ENCODE measurements at places on chromosomes 2 and 18. TPM values are rescaled to one million over a fixed set of nuclear protein-coding genes. Genes with fewer than 3 reads are reported as not detected.

Gene TMBIM1
- total RNA-seq, result 144 TPM

Gene GLI2
- total RNA-seq, result not detected

Gene RGPD4
- not detected for total RNA-seq

Gene COL4A4
- 0.03 TPM for total RNA-seq

Gene EPB41L3
- total RNA-seq, result 3.2 TPM

Gene SLC9A4
- 0.08 TPM for total RNA-seq

Gene SOX11
- not detected for total RNA-seq

Gene BOLL
- not detected for total RNA-seq

Gene BCL11A
- 0.12 TPM for total RNA-seq

Gene TEX261
- total RNA-seq, result 61.1 TPM

Gene SLC23A3
- 12.1 TPM for total RNA-seq

Gene SLC14A1
- total RNA-seq, result 3.6 TPM

Gene NOSTRIN
- not detected for total RNA-seq

Gene ANKRD62
- total RNA-seq, result not detected

Gene DSC2
- not detected for total RNA-seq

Gene SFTPB
- total RNA-seq, result not detected

Gene IER3IP1
- total RNA-seq, result 9.0 TPM

Gene PRKRA
- 51.0 TPM for total RNA-seq

Gene CABLES1
- total RNA-seq, result not detected

Gene CROCC2
- not detected for total RNA-seq

Gene PELI1
- 40.5 TPM for total RNA-seq

Gene MROH2A
- total RNA-seq, result not detected

Gene DSG4
- total RNA-seq, result not detected

Gene POMC
- 3.1 TPM for total RNA-seq

Gene NFE2L2
- total RNA-seq, result 86.9 TPM

Gene CREG2
- total RNA-seq, result not detected

Gene GRB14
- not detected for total RNA-seq

Gene CUL3
- 83.4 TPM for total RNA-seq

Gene TFCP2L1
- not detected for total RNA-seq

Gene EFR3B
- 0.12 TPM for total RNA-seq

Gene KIF3C
- total RNA-seq, result 4.1 TPM

Gene PSMA8
- total RNA-seq, result 0.67 TPM

Gene LHCGR
- total RNA-seq, result not detected

Gene LRATD1
- not detected for total RNA-seq

Gene VWA3B
- total RNA-seq, result not detected

Gene KCNK3
- total RNA-seq, result not detected

Gene MYO7B
- total RNA-seq, result not detected

Gene ALLC
- not detected for total RNA-seq

Gene PLGLB1
- total RNA-seq, result 17.8 TPM

Gene DSG1
- not detected for total RNA-seq
